ENCODE measurements at places on chromosomes 13 and 19. TPM values are rescaled to one million over a fixed set of nuclear protein-coding genes. Genes with fewer than 3 reads are reported as not detected.

GRCh38 chr19:38229585-38230073, 5.6 kb upstream of the DPF1 start:
- DNase-seq: no peak

DNA sequence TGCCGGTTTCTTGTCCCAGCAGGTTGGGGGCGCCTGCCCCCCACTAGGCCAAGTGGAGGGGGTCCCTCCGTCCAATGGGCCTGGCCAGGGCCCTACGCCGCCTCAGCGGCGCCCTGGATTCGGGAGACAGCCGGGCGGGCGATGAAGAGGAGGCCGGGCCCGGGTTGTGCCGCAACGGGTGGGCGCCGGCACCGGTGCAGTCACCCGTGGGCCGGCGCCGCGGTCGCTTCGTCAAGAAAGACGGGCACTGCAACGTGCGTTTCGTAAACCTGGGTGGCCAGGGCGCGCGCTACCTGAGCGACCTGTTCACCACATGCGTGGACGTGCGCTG, 6.2 kb downstream of the KCNJ14 start:
- no peak for DNase-seq

- no peak for DNase-seq
These were observed 499.8 kb downstream of the LIG4 start for GRCh38 chr13:107715496-107715895.

- DNase-seq: no peak
These were observed 6.1 kb downstream of the CHERP start for GRCh38 chr19:16536130-16536529.

- DNase-seq: no peak
These were observed 2.3 kb downstream of the MYH14 start for GRCh38 chr19:50205681-50206138.

Gene TMEM91
- polyA plus RNA-seq: 11.0 TPM

DNA sequence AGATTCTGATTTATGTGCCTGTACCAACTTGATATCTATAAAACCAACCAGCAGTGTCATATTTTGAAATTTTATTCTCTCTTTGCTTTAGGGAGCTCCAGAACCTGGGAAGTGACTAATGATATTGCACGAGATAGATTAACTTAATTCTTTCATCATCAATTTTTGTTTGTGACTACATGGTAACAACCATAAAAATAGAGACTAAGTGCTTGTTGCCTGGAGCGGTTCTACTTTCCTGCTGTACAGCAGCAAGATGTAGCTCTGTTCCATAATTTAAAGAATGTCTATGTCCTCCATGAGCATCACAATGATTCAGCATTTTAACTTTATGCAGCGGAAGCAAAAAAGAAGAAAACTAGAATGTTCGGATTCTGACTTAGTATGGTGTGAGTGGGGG, 275.6 kb downstream of the KLF5 start:
- no peak for DNase-seq
